ENCODE measurements at places on chromosomes 4 and X.
A peak's percentile ranks its signal among the peaks of the same experiment; 100 is the strongest.

DNA sequence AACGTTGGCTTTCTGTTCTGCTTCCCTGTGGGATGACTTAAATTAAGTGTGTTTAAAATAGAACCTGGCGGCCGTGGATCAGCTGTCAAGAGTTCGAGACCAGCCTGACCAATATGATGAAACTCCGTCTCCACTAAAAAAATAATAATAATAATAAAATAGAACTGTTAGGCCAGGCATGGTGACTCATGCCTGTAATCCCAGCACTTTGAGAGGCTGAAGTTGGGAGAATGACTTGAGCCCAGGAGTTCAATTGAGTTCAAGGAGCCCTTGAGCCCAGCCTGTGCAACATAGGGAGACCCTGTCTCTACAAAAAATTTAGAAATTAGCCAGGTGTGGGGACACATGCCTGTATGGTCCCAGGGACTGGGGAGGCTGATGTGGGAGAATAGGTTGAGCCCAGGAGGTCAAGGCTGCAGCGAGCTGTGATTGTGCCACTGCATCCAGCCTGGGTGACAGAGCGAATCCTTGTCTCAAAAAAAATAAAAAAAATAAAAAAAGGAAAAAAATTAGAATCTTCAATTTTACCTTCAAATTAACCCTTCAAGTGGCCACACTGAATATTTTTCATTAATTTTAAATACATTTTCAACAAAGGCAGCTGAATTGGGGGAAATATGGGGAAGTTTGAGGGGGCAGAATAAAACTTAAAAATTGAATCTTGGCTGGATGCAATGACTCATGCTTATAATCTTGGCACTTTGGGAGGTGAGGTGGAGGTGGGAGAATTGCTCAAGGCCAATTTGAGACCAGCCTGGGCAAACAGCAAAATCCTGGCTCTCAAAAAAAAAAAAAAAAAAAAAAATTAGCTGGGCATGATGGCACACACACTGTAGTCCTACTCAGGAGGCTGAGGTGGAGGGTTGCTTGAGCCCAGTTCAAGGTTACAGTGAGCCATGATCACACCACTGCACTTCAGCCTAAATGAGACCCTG, 31.8 kb upstream of the HSD17B13 start:
- no peak for DNase-seq

GRCh38 chr4:72977936-72978485, 91.5 kb downstream of the COX18 start:
- no peak for DNase-seq

DNA sequence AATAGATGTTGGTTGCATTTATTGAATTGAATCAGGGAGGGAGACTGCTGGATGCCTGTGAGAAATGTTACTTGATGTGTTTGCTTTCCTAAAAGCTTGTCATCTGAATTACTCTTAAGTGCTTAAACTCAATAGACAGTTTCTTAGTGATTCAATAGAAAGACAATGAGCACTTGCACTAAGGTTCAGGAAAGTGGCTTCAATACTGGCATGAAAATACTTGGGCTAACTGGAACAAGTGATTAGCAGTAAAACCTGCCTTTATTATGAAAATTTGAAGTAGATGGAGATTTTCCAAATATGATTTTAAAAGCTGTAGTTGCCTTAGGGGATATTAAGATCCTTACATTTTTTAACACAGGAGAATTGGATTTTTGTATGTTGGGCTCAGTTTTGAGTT, 123.3 kb downstream of the RNF150 start:
- DNase-seq, result peak; percentile 53

DNA sequence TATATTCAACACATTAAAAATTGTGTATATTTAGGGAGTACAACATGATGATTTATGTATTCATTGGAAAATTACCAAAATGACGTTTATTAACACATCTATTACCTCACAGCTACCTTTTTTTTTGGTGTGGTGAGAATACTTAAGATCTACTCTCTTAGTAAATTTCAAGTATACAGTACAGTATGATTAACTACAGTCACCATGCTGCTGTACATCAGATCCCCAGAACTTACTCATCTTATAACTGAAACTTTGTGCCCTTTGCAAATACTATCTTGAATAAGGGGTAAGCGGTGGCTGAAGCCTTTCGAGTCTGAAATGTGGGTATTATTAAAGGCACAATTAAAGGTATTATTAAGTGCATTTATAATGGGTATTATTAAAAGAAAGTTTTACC, 976 bp downstream of the PHKA1 start:
- DNase-seq, result no peak

- no peak for DNase-seq
Measured at GRCh38 chr4:37481547-37482122, 204.5 kb downstream of the RELL1 start.

- no peak for DNase-seq
Measured at GRCh38 chr4:60884587-60884986, 315.5 kb upstream of the ADGRL3 start.

GRCh38 chr4:73608689-73609594, 11.3 kb downstream of the RASSF6 start:
- DNase-seq, result no peak

DNA sequence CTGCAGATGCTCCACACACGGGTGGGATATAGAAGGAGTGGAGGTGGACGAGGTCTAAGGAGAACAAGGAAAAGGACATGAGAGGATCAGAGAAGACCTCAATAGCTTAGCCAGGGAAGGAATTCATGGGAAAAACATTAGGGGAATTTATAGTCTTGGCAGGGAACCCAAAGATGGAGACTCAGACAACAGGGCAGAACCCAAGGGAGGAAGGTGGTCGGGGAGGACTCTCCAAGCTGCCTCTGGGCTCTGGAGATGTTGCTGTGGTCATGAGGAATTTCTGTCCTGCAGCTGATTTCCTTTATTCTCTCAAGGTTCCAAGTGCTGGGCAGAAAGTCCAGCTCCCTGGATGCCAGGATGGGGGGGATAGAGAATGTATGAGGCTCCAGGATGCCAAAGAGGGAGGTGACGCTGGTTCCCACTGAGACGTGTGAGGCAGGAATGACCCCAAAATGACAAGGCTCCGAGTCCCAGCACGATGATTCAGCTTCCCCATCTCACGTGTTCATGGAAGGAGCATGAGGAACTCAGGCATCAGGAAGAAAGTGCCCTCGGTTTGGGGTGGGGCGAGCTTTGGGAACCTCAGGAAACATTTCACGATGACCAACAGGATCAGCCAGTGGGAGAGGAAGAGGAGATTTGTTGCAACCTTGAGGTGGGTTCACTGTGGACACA, 57.0 kb upstream of the PPP2R3B start:
- DNase-seq, result no peak

DNA sequence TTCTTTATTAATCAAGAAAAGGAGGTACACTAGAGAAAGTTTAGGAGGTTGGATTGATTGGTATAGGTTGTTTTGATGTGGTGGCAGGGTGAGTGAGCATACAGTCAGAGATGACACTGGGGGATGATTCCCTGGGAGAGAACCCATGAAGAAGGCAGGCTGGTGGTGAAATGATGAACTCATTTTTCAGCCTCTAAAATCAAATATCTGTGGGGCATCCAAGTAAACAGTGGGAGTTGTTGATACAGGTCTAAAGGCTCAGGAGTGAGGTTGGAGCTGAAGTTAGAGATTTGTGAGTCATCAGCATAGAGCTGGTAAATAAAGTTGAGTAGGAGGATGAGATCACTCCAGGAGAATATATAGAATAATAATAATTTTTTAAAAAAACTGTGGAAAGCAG, 10.0 kb upstream of the AP1S2 start:
- no peak for DNase-seq

DNA sequence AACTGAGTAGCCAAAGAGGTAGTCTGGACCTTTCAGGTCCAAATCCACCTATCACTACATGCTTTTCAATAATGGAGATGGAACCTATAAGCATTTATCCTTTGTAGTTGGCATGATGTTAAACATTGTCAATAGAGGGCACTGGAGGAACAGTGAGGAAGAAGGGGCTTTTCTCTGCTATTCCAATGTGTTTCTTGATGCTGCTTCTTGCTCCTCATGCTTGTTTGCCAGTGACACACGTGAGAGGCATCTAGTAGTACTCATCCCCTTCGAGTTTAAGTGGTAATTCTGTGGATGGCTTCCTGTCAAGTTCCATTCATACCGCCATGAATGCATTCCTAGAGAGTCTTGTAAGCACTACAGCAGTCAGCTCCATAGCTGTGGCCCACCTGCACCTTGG, 84.0 kb downstream of the NAA11 start:
- no peak for DNase-seq

DNA sequence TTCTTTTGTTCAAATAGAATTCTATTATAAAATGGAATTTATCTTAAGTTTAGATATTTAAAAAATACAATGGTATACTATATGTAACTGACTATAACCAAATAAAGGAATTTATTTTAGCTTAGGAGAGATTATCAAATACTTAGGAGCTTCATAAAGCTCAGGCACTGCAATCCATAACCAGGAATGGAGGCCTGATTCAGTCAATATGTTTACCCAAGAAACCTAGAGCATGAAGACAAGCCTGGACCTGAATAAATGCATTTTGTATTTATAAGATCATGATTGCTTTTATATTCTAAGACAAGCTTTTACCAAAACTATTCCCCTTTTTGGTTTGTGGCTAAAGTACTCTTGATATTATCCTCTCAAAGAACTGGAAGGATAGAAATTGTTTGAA, 742.6 kb downstream of the FAT4 start:
- DNase-seq, result no peak

- no peak for DNase-seq
Measured at GRCh38 chr4:77093401-77093800, 17.6 kb upstream of the CCNI start.

GRCh38 chrX:16870862-16871815, 977 bp upstream of the RBBP7 start:
- DNase-seq, result peak; percentile 16

GRCh38 chr4:162461952-162462351, 298.2 kb upstream of the FSTL5 start:
- no peak for DNase-seq
